ENCODE measurements at places on chromosomes 1 and 21.
A peak's percentile ranks its signal among the peaks of the same experiment; 100 is the strongest.

DNA sequence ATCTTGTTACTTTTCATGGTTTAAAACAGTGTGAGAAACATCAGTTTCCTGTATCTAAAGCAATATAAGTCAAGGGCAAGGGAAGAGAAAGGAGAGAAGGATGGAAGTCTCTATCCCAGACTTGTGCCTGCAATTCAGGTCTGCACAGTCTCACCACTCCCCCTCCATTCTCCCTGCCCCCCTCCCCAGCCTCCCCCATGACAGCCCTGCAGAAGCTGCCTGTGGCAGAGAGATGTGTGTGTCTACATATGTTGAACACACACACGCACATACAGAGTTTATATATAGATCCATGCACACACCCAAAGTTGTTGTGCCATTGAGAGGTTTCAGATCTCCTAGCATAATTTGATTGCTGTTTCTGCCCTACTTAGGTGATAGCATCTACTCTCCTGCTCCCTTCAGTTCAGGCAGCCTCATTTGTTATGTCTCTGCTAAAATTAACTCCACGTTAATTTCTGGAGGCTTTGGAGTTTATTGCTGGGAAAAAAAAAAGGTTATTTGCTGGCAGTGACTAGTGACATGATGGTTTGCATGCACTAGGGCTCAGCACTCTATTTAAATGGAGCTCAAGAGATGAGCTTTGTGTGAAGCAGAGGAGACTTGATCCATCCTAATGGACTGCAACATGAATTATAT, 124.9 kb upstream of the SMYD2 start:
- no peak overlapping the region for H3K4me3 ChIP-seq
- no peak overlapping the region for H3K27ac ChIP-seq
- no peaks in the 10 kb centered on the region for H3K36me3 ChIP-seq
- DNase-seq, result no peak
- H3K4me1 ChIP-seq, result no peaks in the 10 kb centered on the region

DNA sequence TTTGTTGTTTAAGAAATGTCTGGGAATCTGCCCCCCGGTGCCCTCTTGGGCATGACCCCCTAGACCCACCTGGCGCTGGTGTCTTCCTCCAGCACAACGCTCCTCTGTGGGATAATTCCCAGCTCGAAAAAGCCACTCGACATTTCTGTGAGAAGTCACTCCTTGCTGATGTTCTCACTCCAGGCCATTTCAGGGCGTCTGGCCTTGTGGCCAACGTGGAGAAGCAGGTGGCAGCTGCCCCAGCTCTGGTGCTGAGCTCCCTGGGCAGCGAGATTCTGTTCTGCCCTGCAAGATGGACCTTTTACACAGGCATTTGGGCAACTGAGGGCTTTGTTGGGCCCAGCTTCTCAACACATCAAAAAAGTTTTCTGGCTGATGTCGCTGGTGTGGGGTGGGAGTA, 147.7 kb upstream of the WNT4 start:
- no peak for DNase-seq
- no peak overlapping the region for H3K4me3 ChIP-seq
- peaks cover 8% of the 10 kb centered on the region for H3K4me1 ChIP-seq
- H3K36me3 ChIP-seq, result no peaks in the 10 kb centered on the region
- no peak overlapping the region for H3K27ac ChIP-seq

DNA sequence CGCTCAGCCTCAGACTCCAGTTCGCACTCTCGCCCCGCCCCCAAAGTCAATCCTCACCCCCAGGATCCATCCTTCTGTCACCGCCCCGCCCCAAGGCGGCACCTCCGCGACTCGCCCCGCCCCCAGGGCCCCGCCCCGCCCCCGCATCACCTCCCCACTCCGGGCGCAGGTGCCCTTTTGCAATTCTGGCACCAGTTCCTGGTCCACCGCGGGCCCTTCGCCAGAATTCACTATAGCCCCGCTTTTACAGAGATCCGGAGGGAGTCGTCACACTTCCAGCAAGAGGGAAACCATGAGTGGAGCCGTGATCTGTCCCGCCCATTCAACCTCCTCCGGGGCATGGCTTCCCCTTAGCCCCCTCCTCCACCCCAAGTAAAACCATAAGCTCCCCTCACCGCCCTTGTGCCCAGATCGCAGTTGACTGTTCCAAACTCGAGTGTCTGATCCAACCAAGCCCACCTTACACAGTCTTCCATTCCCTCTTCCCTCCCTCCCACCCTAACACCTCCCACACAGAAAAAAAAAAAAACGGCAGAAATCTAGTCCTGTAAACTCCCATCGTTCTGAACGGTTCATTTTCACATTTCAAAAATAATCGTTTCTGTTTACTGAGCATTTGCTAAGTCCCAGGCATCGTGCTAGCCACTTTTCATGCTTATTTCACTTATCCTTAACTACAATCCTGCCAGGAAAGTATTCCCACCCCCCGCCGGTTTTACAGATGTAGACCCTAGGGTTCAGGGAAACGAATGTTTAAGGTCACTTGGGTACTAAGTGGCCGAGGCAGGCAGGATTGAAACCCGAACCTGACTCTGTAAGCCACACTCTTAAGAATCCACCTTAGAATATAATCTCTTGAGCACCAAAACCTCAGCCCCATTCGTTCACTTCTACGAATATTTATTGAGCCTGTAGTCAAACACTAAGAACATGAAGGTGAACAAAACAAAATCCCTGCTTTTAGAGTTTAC, 1.3 kb upstream of the DNAJC16 start:
- DNase-seq, result peak; percentile 98
- no peaks in the 10 kb centered on the region for H3K27me3 ChIP-seq
- H3K4me1 ChIP-seq, result peaks cover 31% of the 10 kb centered on the region
- peak overlapping the region; percentile 84 for H3K4me3 ChIP-seq
- no peaks in the 10 kb centered on the region for H3K36me3 ChIP-seq

- no peak overlapping the region for H3K4me3 ChIP-seq
- no peak for DNase-seq
- H3K36me3 ChIP-seq, result no peaks in the 10 kb centered on the region
- H3K27ac ChIP-seq, result no peak overlapping the region
These were observed 20.6 kb upstream of the ITLN1 start for GRCh38 chr1:160905617-160905989.

DNA sequence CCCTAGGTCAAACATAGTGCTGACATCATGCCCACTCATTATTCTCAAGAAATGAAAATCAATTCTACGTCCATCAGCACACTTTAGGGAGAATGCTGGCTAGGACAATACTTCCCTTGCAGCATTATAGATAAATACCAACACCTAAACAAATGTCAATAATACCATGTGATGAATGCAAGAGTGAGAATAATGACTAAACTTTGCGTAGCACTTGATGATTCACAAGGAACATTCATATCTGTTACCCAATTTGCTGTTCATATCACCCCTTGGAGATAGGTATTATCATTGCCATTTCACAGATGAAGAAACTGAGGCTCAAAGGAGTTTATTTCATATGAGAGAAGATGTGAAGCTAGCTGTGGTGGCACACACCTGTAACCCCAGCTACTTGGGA, 24.8 kb upstream of the EPS15 start:
- no peak for DNase-seq
- peaks cover 48% of the 10 kb centered on the region for H3K4me1 ChIP-seq
- no peaks in the 10 kb centered on the region for H3K36me3 ChIP-seq
- no peak overlapping the region for H3K27ac ChIP-seq
